ENCODE measurements at places on chromosomes 3 and 15.

DNA sequence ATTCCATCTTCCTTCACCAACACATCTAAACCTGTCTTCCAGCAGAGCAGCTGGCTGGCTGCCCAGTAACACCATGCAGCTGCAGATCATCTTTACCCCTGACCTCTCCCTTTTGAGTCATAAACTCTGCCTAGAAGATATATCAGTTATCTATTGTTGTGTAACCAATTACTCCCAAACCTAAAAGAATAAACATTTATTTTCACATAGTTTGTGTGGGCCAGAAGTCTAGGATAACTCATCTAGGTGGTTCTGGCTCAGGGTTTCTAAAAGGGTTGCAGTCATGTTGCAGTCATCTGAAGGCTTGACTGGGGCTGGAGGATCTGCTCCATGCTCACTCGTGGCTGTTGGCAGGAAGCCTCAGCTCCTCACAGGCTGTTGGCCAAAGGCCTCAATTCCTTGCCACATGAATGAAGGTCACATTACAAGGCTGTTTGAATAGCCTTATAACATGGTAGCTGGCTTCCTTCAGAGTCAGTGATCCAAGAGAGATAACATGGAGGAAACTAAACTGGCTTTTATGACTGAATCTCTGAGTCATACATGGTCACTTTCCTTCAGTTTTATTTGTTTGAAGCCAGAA, 92.8 kb downstream of the GOLIM4 start:
- no peak for DNase-seq

- DNase-seq, result no peak
These were observed 35.9 kb upstream of the CMSS1 start for GRCh38 chr3:99781761-99782160.

- DNase-seq, result no peak
These were observed 3.6 kb downstream of the FOXP1 start for GRCh38 chr3:71579935-71580406.

- no peak for DNase-seq
These were observed 109.1 kb downstream of the UBE3A start for GRCh38 chr15:25329696-25330095.

GRCh38 chr3:150419959-150420358, 11.9 kb downstream of the TSC22D2 start:
- DNase-seq, result no peak

DNA sequence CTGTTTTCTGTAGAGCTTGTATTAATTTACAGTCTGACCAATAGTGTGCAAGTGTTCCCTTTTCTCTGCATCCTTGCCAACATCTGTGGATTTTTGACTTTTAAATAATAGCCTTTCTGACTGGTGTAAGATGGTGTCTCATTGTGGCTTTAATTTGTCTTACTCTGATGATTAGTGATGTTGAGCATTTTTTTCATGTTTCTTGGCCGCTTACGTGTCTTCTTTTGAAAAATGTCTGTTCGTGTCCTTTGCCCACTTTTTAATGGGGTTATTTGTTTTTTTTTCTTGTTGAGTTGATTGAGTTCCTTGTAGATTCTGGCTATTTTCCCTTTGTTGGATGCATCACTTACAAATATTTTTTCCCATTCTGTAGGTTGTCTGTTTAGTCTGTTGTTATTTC, 7.6 kb upstream of the ACOX2 start:
- no peak for DNase-seq

DNA sequence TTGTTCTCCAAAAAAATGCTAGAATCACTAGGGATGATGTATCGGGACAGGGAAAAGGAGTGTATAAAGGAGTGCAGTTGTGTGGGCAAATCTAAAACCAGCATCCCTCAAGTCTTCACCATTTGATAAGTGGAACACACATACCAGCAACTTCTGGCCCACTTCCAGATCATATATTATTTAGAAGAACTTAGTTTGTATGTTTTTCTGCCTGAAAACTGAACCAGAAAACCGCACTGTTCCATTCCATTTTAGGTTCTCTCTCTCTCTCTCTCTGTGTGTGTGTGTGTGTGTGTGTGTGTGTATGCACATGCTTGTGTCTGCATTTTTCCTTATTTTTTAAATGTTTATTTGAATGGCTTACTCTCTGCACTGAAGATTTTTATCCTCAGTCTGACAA, 93.5 kb downstream of the SERPINI1 start:
- DNase-seq, result no peak

DNA sequence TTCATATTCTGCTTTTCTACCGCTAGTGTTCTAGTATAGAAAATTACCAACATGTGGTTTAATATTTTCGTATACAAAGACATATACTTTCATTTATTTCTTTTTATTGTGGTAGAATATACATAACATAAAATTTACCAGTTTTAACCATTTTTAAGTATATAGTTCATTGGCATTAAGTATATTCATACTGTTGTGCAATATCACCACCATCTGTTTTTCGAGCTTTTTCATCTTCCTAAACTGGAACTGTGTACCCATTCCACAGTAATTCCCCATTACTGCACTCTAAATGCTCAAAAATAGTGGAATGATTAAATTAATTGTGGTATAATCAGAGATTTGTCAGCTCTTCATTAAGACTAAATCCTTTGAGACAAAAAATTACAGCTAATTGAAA, 62.9 kb downstream of the ECT2 start:
- no peak for DNase-seq

DNA sequence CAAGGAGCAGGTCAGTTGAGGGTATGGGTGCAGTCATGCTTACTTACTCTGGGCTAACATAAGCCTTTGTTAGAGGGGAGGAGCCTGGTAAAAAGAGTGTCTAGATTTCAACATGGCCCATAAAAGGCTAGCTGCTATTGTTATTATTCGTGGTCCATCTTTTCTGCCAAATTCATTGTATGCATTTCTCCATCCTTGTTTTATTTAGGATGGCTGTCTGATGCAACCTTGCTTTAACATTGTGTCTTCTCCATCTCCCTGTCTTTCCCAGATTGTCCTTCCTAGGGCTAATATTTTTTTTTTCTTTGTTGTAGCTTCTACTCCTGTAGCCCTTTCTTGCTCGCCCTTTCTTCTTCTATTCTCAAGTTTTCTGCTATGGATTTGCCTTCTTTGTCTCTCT, 12.6 kb downstream of the RBMS3 start:
- DNase-seq, result no peak

- DNase-seq, result peak; percentile 47
These were observed 115.0 kb upstream of the VEPH1 start for GRCh38 chr3:157618075-157618760.

DNA sequence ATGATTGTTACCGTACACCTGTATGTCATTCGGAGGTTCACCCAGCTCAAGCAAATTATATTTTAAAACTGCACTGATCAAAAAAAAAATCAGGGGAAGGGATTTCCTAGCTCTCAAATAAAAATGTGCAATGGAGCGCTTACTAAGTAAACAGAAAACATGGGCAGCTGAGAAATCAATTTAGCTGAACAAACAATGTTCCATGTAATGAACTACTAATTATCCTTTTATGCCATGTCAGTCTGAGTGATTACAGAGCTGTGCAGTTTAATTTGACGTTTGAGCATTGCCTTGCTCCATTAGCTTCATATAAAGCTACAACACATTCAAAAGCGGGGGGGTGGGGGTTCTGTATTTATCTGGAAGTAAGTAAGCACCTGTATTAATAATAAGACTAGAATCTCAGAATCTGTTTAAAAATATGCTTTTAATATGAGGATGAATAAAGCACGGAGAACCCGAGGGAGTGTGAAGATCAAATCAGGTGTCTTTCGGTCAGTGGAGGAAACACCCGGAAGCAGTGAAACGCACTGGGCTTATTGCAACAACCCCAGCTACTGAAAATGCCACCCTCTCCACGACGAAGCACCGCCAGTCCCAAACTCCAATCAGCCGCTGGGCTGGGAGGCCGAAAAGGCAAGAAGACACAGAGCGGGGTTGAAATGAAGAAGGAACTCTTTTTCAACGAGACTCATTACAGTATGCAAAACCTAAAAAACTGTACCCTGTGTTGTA, 196.5 kb upstream of the ATP11B start:
- DNase-seq, result no peak

DNA sequence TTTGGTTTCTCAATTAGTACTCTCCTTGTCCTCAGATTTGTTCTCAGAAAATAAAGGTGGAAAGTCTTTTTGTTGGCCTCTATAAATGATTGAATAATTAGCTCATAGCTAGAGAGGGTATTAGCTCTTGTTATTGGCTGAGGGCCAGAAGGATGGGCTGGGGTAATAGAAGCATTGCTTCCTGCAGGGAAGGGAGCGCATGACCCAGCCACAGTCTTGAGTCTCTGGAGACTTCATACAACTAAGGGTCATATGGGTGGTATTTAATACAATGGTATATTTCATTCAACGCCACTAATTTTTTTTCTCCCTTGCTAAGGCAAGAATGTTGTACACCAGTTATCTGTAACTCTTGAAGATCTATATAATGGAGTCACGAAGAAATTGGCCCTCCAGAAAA, 8.4 kb downstream of the DNAJA4 start:
- DNase-seq, result no peak

DNA sequence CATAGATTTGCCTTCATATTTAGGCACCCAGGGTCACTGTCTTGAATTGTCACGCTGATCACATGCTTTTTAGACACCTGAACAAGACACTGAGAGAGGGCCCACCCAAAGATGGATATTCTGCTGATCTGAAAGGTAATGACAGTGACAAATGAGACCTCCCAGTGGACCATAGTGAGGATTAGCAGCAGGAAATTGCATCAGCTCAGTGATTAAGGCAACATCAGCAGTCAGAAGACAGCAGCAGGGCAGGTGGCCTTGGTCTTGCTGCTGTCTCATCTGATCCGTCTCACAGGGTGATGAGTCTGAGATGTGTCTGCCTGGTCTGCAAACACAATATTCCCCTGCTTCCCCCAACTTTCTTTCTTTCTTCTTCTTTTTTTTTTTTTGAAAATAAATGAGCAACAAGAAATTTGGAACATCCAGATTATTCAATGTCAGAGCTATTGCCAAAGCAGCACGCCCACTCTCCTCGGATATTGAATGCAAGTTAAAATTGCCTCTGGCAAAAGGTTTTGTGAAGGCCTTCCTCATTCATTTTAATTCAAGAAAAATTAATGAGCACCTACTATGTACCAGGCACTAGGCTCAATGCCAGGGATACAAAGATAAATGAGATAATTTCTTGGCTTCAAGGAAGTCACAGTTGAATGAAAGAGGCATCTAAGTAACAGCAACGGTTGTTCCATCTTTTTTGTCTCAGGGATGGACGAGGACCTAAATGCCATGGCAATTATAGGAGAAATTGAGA, 14.1 kb downstream of the OTOL1 start:
- DNase-seq, result no peak

GRCh38 chr3:119304201-119304713, 10.1 kb downstream of the ARHGAP31 start:
- DNase-seq, result no peak

GRCh38 chr15:57017024-57017423, 98.6 kb downstream of the TCF12 start:
- no peak for DNase-seq

- DNase-seq, result no peak
These were observed 4.9 kb upstream of the DYNC1LI1 start for GRCh38 chr3:32575451-32576113.

DNA sequence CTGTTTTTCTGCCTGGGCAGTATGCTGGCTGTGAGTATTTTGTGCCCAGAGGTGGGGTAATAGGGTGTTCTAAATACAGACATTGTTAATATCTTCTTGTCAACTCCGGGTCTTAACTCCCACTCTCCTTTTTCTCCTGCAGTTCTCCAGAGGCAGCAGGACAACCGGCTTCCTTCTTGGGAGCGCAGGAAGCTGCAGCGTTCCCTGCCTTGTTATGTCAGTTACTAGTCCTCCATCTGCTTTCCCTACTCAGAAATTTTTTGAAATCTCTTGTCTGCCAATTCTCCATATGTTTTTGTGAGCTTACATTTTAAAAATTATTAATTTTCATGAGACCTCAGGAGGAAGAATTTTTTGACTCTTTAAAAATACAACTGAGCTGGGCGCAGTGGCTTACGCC, 67.2 kb downstream of the NEO1 start:
- no peak for DNase-seq

GRCh38 chr3:105752791-105753415, 115.9 kb downstream of the CBLB start:
- peak; percentile 10 for DNase-seq

DNA sequence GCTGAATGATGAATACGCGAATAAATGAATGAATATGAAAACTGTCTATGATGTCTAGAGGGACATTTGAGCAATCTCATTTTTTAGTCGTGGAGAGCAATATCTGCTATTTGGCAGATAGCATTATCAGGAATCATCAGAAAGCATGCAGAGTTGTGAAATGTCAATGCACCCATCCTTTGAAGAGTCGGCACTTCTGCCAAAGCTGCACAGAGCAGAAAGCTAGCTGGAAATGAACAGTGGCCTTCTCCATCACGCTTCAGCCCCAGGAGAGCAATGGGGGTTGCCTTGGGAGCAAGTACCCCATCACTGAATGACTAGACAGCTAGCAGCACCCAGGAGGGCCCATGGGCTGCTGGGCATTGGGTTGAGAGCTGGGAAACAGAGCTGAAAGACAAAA, 69.1 kb upstream of the PROK2 start:
- DNase-seq, result no peak

- DNase-seq, result no peak
These were observed 801.7 kb upstream of the DPPA4 start for GRCh38 chr3:110139048-110139447.

DNA sequence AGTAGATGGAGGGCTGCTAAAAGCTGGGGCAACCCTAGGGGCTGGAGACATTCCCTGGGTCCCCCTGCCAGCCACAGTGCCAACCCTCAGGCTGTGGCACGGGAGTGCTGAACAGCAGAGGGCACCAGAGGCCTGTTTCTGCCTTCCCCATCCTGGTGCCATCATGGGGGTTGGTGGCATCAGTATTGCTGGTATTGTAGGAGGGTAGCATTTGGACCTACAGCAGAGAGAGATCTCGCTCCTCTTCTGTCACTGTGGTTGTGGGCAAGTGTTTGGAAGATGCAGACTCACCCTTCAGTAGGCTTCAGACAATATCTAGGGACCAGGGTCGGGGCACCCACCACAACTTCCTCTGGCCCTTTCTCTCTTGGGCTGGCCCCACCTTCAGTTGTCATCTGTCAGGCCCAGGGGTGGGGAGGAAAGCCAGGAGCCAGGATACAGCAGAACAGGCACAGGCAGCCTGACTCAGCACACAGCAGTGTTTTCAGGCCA, 123.5 kb downstream of the RPLP1 start:
- no peak for DNase-seq

- peak; percentile 36 for DNase-seq
These were observed 49.7 kb downstream of the SEMA5B start for GRCh38 chr3:122977746-122978466.

- no peak for DNase-seq
These were observed 40.8 kb downstream of the CLSTN2 start for GRCh38 chr3:139975594-139976365.

GRCh38 chr3:4589475-4590097, 96.4 kb downstream of the ITPR1 start:
- no peak for DNase-seq
